ENCODE measurements at places on chromosomes 11 and 22.

DNA sequence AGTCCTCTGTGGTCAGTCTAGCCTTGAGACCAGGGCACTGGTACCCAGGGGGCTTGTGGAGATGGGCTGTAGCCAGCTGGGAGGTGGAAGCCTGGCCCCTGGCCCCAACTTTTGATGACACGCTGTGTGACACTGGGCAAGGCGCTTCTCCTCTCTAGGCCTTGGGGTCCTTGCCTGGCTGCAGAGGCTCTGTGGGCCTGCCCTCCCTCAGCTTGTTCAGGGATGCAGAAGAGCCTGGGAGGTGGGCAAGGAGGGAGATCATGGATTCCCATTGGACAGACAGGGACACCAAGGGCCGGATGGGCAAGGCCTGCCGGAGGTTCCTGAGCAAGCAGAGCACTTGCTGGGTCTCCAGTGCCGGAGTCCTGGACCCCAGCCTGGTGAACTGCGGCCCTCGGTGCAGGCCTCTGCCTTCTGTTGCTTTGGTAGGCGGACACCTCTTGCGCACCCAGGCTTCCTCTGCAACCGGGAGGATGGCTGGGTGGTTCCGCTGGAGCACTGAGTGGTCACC, 1.3 kb upstream of the PPP2R5B start:
- DNase-seq = no peak

GRCh38 chr11:18523084-18523483, 3.7 kb downstream of the TSG101 start:
- no peak for DNase-seq

- DNase-seq = no peak
These were observed 23.7 kb downstream of the SCN4B start for GRCh38 chr11:118128721-118129470.

GRCh38 chr11:117841551-117842031, 17.0 kb upstream of the FXYD2 start:
- DNase-seq = no peak

- DNase-seq = no peak
These were observed 93.8 kb upstream of the TOP3B start for GRCh38 chr22:22076361-22076760.

DNA sequence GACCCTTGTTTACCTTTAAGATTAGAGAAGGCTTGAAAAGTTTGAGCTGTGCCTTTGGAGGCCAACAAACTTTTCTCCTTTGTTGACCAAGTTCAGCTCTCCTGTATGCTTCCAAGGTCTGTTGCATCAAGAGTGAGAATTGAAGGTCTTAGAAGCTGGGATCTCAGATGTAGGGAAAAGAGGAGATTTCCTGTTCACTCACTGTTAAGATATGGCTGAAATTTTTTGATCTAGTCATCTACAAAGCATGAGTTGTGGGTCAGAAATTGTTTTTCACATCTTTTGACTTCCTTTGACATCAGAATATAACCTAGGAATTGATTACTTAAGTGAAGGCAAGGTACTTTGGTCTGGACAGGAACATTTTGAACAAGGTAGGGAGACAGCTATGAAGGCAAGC, 12.1 kb downstream of the OR51B4 start:
- DNase-seq = no peak

DNA sequence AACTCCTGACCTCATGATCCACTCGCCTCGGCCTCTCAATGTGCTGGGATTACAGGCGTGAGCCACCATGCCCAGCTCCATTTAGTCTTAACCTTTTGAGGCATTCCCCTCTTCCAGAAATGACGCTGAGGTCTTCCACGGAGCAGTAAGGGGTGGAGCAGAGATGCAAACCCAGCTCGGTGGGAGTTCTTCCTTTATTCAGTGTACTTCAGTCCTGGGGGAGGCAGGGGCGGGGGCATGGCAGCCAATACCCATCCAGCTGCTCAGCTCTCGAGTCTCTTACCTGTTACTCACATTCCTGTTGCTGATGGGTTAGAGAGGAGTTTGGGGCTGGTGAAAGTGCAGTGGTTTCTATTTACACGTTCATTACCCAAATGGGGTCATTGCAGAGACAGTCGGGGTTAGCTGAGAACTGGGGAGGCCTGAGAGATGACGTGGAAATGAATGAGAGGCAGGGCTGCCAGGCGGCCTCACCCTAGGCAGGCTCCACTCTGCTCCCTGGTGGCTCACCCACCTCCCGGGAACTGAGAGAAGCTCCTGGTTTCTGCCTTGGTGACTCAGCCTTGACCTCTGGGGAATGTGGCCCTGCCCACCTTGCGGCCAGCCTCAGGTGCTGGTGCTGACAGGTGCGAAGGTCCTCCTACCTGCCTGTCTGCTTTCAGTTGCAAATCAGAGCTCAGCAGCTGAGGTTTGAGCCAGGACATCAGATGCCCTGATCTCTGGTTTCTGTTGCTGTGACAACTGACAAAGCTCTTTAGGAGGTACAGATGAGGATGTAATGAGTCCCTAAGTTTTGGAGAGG, 13.4 kb upstream of the ST14 start:
- DNase-seq = no peak

- DNase-seq = no peak
These were observed 35.0 kb downstream of the ZC3H12C start for GRCh38 chr11:110128161-110128560.

GRCh38 chr11:76209973-76210930, 4.0 kb upstream of the WNT11 start:
- DNase-seq = no peak

DNA sequence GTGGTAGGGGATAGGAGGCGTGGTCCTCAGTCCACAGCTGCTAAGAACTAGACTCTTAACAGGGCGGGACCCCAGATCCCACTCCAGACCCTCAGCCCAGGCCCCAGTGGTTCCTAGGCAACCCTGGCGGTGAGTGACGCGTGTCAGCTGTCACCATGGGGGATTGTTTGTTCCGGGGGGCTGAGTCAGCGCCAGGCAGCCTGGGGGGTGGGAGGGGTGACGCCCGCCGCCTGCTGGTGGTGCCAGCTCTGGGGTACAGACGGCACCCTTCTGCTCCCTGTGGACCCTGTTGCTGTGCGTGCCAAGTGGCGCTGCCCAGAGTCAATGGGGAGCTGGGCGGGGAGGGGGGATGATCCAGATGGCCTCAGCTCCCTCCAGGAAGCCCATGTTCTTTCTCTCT, 2.5 kb downstream of the CNIH2 start:
- no peak for DNase-seq

DNA sequence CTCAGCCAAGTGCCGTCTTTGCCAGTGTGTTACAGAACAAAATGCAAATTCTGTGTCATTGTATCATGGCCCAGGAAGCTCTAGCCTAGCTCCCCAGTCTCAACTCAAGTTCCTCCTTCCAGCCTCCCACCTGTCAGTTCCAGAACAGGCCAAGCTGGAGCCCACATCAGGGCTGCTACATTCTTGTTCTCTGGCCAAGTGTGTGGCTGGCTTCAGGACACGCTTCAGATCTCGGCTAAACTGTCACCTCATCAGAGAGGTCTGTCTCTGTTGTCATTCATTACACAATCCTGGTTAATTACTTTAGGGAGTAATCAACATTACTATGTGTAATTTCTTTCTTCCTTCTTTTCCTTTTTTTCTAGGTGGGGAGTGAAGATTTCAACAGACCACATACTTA, 347.0 kb upstream of the SYN3 start:
- DNase-seq = no peak

DNA sequence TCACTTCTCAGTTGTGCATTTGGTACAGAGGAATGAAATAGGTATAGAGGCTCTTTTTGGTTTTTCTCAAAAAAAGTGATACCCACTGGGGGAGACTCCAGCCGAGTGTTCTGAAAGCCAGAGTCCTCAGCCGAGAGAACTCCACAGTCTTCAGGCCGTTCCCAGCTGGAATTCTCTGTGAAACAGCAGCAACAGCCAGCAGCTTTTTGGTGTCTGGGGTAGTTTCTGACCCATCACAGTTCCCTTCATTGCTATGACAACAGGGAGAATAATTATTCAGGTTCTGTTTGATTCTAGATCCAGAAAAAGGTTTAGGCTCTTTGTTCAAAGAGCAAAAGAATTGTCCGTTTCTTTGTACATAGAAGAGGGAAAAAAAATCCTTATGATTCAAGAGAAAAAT, 84.6 kb downstream of the C22orf31 start:
- DNase-seq = no peak

- DNase-seq = no peak
These were observed 27.5 kb downstream of the DHCR7 start for GRCh38 chr11:71420455-71421241.

DNA sequence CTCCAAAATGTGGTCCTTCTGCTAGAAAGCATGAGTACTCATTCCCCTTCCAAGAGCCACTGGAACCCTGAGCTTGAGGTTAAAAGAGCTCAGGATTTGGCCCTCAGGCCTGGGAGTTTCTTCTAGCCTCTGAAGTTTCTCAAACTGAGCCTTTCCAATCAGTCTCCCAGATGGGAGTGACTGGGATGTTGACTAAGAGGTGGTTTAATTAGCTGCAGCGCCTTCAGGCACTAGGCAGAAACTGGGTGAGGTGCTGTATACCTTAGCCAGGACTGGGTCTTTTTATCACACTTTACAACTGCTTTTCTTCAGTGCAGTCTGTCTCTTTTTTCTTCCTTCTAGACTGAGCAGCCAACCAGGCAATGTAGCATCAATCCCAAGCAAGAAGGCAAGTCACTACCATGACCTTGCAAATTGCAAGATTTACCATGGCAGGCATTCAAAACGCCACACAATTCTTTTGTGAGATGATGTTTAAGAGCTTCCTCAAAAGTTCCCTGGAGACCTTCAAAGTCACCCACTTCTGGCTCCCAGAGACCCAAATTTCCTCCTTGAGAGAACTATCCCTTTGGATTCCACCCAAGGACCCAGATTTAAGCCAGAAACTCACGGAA, 93.0 kb downstream of the SLC1A2 start:
- no peak for DNase-seq

DNA sequence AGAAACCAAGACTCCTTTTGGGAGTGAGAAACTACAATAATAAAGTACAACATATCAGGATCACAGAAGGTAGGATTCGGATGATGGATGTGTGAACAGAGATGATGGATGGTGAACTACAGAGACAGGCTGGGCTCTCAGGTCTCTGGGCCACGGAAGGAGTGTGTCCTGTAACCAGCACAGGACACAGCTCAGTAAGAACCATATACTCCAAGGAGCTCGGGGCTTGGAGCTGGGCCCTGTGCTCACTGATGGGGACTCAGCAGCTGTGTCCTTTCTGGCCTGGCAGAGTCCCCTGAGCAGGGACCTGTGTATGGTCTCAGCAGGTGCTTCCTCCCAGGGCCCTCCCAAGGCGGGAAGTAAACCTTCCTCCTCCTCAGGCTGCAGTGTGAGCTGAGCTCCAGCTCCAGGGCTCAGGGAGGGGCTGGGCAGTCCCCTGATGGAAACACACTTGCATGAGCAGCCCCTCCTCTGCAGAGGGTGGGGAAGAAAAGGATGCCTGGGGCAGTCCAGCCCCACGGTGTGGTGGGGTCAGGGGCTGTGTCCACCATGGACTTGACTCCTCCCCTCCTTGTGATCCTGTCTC, 39.8 kb upstream of the TOP3B start:
- no peak for DNase-seq

DNA sequence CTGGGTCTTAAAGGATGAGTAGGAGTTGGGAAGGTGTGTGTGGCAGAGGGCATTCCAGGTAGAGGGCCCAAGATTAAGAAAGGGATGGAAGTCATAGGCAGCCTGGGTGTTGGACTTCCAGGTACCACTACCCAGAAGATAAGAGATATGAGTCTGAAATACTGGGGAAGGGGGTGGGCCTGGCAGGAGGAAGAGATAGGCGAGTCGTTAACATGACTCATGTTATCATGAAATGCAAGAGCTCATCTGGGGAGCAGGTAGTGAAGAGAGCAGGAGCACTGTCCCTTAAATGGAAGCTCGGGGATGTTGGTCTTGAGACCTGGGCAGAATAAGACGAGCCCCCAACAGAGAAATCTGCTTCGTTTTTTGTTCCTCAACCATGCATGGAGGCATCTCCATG, 10.2 kb downstream of the ZC3H7B start:
- no peak for DNase-seq

- no peak for DNase-seq
These were observed 51.3 kb upstream of the SCUBE2 start for GRCh38 chr11:9142732-9143131.

GRCh38 chr11:14254533-14255237, 104.3 kb downstream of the RRAS2 start:
- DNase-seq = no peak

DNA sequence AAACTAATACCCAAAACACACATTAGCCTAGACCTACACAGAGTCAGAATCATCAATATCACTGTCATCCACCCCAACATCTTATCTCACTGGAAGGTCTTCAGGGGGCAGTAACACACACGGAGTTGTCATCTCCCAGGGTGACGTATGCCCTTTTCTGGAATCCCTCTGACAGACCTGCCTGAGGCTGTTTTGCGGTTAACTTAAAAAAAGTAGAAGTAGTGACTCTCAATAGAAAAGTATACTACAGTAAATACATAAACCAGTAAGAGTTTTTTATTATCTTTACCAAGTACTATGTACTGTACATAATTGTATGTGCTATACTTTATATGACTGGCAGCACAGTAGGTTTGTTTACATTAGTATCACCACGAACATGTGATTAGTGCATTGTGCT, 80.5 kb downstream of the PGR start:
- DNase-seq = no peak

DNA sequence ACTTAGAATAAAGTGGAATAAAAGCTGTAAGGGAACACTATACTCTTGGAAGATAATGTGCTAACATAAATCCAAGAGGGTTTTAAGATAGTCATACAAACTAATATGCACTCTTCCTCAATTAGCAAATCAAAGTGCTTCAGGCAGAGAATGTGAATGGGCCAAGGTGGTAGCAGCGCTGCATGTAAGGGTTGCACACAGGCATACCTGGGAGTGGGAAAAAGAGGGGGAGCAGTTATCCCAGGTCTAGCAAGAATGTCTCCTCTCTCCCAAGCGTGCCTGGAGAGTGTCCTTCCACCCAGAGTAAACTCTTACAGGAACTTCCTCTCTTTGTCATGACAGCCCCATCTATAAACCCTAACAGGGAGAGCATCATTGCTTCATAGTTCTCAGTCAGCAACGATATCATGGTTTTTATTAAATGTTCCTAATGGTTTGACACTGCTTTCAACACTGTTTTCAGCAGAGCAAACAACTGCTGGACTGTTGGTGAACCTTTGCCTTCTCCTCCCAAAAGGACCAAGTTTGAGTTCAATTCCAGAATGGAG, 61.6 kb downstream of the SYTL2 start:
- DNase-seq = no peak

GRCh38 chr22:17512960-17513359, 50.3 kb upstream of the SLC25A18 start:
- no peak for DNase-seq

GRCh38 chr22:37807410-37808293, at the start of gene GCAT:
Gene GCAT, plus strand, starts transcription at chr22:37807934. Its CDS starts 34 bp downstream, at chr22:37807968.
- DNase-seq = peak; percentile 98

All from liver (tissue), 10 donors.